ENCODE measurements at places on chromosomes 3 and 15.

DNA sequence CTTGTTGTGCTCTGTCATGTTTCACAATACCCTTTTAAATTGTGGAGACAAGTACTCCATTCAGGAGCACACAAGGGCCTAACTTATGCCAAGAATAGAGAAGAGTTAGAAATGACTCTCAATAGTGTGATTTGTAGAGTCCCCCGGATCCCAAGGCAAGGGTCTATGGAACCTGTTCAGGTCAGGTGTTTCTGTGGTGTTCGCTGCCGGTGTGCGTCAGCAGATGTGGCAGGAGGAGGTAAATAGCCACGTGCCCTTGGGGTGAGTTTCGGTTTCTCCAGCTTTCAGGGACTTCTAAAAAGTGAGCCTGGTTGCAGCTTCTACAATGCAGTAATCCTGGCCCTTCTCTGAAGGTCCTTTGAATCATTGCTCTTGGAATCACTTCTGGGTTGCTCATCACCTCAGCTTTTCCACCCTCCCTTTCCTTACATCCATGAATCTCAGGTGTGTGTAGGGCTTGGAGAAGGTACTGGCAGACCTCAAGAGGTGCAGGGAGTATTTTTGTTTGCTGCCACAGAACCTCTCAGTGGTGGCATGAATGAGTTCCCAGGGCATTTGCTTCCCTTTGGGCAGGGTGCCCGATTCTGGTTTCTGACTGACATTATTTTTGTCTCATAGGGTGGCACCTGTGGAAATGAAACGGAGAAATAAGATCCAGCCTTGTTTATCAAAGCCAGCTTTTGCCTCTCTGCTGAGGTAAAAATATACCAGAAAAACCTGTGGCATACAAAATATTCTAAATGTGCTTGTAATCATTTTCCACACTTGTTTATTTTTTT lies 7.3 kb downstream of the ST3GAL6 start:
- no peak for DNase-seq

DNA sequence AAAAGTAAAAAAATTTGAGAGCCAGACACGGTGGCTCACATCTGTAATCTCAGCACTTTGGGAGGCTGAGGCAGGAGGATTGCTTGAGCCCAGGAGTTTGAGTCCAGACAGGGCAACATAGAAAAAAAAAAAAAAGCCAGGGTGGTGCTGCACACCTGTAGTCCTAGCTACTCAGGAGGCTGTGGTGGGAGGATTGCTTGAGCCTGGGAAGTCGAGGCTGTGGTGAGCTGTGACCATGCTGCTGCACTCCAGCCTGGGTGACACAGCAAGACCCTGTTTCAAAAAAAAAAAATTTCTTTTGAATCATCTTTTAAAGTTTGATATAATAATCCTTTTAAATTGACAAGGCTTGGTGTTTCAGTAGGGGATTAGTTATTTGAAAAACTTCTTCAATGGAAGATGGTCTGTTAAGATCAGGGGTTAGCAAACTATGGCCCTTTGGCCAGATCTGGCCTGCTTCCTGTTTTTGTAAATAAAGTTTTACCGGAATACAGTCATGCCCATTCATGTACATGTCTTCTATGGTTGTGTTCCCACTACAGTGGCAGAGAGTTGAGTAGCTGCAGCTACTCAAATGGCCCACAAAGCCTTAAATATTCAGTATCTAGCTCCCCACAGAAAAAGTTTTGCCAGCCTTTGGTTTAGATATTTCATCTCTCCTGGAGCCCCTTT lies 28.9 kb downstream of the CDAN1 start:
- DNase-seq, result no peak

DNA sequence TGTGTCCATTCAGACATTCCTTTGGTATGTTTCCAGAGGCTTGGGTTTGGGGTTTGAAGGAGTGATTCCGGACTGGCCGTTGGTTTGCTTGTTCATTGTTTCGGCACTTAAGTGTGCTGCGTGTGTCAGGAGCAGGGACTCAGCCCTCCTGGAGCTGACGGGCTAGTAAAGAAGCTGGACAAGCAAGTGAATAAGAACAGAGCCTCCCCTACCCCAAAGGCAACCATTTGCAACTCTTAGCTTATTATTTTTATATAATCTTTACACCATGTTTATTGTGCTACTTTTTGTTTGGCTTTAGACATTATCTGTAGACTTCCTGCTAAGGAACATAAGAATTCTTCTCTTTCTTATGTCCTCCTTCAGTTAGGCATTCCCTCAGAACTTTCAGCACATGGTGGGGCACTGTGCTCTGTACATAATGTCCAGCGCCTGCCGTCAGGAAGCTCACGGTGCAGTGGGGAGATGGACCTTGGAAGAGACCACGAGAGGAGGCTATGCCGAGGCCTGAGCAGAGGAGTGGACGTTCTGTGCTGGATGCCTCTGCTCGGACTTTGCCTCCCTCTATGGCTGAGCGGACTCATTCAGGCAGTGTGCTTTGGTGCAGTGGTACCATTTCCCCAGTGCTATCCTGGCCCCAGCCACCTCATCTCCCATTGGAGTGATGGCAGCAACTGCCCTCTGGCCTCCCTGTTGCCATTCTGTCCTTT lies 65.4 kb downstream of the EEFSEC start:
- no peak for DNase-seq

GRCh38 chr3:164577667-164578210 lies 500.6 kb downstream of the SI start:
- no peak for DNase-seq

DNA sequence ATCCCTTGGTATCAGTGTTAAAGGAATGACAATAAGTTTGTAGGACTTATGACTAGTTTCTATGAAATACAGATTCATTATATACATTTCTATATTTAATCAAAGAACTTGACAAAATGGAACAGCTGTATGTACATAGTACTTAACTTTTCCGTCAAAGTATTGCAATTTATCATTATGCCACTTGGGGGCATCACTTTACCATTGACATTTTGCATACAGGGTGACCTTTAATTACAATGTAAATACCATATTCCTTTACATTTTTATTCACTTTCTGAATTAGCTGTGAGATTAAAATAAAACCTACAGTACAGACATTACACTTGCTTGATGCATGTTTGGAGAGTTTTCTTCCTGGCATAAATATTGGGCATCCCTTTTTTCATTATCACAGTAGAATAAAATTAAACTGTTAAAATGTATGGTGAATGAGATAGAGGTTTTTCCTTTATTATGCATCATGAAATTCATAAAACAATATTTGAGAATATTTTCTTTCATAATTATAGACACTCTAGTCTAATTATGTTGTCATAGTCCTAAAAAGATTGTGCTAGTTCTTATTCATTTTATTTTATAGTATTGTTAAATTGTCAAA lies 6.9 kb downstream of the NEK11 start:
- DNase-seq, result no peak
